ENCODE measurements at places on chromosomes 4 and X.

DNA sequence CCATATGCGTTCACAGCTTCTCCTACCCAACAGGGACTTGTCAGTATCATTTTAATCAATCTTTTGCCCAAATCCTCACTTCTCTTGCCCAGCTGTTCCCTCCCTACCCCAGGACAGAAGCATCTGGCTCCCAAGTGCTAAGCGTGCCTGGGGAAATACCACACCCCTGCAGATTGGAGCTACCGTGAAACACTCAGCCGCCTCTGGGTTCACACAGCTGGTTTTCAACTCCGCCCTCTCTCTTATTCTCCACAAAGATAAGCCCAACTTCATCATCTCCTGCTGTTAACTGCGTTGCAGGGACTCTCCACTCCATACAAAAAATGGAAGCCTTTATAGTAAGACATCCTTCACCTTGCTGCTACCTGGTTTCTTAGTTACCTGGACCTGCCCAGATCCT lies 147.3 kb upstream of the FTHL17 start:
- DNase-seq: no peak

- no peak for DNase-seq
Measured at GRCh38 chrX:104795804-104796203, 229.8 kb downstream of the IL1RAPL2 start.

GRCh38 chr4:163048447-163048846 lies 118.2 kb downstream of the NAF1 start:
- DNase-seq: no peak

- DNase-seq: no peak
Measured at GRCh38 chrX:45768666-45769236, 568.1 kb upstream of the DIPK2B start.

GRCh38 chr4:136412708-136413107 lies 1119.6 kb downstream of the PCDH18 start:
- no peak for DNase-seq

- no peak for DNase-seq
Measured at GRCh38 chrX:14598330-14598729, 69.0 kb downstream of the GLRA2 start.

DNA sequence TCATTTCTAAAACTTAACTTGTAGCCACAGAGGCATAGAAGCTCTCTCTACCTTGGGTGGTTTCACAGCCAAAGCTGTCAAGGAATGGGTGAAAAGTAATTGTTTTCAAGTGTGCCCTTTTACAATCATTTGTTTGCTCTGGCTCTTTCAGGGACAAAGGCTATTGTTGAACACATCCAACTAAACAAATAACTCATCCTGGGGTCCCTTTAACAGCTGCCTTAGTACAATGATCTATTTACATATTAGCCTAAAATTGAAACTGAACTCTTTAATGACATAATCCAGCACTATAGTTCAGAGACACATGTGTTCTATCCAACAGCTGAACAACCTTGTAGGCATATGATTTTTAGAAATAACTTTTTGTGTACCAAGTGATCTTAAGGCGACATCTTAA lies 3.7 kb downstream of the HHIP start:
- DNase-seq: no peak

GRCh38 chr4:25343671-25344070 lies 31.1 kb downstream of the ZCCHC4 start:
- DNase-seq: no peak

DNA sequence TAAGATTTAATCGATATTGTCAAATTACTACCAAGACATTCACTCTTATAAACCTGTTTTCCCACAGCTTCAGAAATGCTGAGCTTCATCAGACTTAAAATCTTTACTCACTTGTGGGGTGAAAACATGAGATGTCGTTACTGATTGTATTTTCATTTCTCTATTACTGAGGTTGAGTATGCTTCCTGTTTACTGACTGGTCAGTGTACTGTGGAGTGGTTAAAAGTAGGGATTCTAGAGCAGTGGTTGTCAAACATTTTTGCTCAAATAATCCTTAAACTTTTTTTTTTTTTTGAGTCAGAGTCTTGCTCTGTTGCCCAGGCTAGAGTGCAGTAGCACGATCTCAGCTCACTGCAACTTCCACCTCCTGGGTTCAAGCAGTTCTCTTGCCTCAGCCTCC lies 50.3 kb downstream of the NSUN7 start:
- DNase-seq: no peak

GRCh38 chrX:72306085-72306801 lies 529 bp upstream of the CITED1 start:
- no peak for DNase-seq

DNA sequence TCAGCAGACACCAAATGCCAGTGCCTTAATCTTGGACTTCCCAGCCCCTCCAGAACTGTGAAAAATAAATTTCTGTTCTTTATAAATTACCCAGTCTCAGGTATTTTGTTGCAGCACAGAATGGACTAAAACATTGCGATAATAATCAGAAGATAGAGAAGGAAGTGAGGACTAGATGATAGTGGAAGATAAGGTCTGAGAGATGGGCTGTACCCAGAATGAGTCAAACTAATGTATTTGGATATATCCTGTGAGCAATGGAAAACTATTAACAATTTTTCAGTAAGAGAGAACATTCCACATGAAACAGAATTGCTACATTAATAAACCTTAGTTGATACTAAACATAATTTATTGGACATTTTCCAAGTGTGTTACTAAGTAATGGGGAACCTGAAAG lies 93.3 kb downstream of the FANCB start:
- DNase-seq: no peak

DNA sequence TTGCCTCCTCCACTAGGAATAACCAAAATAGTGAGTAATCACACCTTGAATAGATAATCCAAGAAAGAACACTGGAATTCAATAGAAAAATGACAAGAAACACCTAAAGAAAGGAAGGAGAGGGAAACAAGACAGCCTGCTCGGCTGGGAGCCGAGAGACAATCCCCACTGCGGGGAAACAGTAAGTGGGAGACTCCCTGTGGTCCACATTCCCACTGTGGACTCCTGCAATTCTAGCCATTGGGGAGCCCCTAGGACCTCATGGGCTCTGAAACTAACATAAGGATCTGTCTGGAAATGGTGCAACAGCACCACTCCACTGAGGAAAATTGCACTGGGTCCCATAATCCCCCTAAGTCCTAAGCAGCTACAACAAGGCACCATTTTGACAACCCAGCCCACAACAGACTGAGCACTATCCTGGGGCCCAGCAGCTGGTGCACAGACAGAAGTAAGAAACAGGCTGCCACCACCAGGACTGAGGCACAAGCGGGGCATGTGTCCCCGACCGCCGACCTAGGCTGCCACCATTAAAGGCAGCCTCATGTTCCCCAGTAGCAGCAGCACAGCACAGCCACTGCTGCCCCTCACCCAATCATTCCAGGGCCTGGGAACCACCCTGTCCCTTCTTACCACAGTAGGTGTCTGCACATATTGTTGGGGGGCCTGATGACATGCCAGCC lies 14.2 kb downstream of the LRBA start:
- DNase-seq: no peak

GRCh38 chr4:107825072-107825824 lies 516 bp downstream of the SGMS2 start:
- DNase-seq: no peak

GRCh38 chrX:113548308-113549015 lies 707.8 kb upstream of the AMOT start:
- no peak for DNase-seq

- DNase-seq: no peak
Measured at GRCh38 chr4:163540448-163540847, 46.0 kb downstream of the TMA16 start.

DNA sequence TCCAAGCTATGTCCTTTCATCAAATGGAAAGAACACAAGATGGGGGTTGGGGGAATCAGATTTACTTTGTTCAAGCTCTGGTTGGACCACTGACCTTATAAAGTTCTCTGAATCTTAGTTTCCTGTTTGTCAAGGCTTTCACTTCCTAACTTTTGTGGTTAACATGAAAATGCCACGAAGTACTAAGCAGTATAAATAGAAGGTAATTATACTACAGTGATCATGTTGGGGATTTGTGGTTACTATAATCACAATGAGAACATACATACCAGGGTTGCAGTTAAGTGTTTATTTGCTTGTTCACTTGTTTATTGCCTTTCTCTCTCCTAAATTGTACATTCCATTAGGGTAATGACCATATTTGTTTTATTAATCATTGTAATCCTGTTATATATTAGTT lies 53.2 kb downstream of the SPRY1 start:
- no peak for DNase-seq

- peak; percentile 41 for DNase-seq
Measured at GRCh38 chr4:123599920-123600810, 203.6 kb downstream of the SPRY1 start.

GRCh38 chrX:100731441-100732281 lies at the start of gene SYTL4:
TSS of gene SYTL4 (minus strand) at chrX:100732121. CDS start at chrX:100702037, 30,084 bp downstream.
- DNase-seq: no peak

Data from stimulated activated CD8-positive, alpha-beta memory T cell treated with anti-CD3 and anti-CD28 coated beads, Interleukin-15, amount 100 ng/mL, for 4 hours (primary cell).